CD4-positive, alpha-beta T cell treated with Interleukin-1 beta for 1 hour (primary cell): ENCODE measurements at places on chromosomes 4 and X.
A peak's percentile ranks its signal among the peaks of the same experiment; 100 is the strongest.

- no peak for DNase-seq
Observed at GRCh38 chr4:94400191-94400590, 51.6 kb upstream of the PDLIM5 start.

DNA sequence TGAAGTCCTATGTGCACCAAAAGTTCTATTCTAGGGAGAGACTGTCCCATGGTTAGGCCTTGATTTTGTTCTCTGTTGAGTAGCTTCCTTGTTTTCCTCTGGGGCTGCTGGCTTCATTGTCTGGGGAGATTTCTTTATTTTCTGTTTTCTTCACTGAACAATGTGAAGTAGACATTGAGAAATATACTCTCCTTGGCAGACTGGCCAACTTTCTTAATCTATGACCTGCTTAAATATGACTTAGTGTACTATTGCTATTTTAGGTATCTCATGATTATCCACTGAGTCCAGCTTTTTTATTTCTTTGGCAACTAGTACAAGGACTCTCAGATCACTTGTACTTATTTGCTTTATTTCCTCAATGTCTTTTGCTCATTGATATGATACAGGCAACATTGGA lies 1594.6 kb downstream of the ARAP2 start:
- no peak for DNase-seq

GRCh38 chr4:14095831-14096230 lies 468.3 kb upstream of the BOD1L1 start:
- no peak for DNase-seq

- DNase-seq: no peak
Observed at GRCh38 chr4:165464376-165464775, 85.6 kb downstream of the CPE start.

DNA sequence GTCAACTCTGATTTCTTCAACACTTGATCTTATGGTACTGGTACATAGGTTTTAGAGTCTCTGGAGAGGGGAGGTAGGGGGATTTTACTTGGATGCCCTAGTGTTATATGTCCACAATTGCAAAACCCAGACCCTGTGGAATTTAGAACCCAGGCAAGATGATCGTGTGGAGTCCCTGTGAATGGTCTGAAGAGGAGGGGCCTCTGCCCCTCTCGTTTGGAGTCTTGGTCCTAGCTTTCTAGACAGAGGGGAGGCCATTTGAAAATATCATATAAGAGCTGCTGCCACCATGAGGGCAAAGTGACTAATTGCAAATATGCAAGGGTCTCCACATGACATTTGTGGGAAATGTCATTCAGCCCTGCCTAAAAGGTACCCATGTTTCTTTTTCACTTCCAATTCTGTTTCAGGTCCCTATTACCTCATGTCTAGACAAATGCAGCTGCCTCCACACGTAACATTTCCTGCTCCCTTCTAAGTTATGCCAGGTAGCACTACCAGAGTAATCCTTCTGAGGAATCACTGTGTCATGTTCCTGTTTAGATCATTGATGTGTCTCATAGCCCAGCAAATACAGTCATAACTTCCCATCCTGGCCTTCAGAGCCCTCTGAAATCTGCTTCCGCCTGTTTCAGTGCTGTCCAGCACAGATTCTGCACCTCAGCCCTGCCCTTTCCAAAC lies 126.8 kb downstream of the KLHL8 start:
- peak; percentile 45 for DNase-seq

DNA sequence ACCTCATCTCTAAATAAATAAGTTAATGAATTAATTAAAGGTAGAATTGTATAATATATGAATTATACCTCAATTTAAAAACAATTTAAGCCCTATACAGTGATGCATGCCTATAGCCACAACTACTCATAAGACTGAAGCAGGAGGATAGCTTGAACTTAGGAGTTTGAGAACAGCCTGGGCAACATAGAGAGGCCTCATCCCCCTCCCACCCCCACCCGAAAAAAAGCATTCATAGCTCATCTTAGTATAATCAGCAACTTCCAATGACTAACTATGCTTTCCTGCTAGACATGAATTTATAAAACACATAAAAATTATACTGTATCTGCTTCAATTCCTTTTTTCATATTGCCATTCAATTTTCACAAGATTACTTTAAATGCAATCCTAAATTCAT lies 1.6 kb downstream of the LRBA start:
- DNase-seq: no peak

DNA sequence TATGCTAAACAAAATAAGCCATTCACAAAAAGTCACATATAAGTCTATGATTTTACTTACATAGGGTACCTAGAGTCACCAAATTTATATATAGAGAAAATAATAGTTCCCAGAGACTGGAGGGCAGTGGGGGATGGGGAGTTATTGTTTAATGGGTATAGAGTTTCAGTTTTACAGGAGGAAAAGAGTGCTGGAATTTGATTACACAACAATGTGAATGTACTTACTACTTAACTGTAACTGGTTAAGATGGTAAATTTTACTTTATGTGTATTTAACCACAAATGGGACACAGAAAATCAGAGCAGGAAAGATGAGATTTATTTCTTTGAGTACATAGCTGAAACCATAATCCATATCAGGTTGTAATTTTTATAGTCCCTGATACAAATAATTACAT lies 144.4 kb downstream of the TMA16 start:
- DNase-seq: no peak

DNA sequence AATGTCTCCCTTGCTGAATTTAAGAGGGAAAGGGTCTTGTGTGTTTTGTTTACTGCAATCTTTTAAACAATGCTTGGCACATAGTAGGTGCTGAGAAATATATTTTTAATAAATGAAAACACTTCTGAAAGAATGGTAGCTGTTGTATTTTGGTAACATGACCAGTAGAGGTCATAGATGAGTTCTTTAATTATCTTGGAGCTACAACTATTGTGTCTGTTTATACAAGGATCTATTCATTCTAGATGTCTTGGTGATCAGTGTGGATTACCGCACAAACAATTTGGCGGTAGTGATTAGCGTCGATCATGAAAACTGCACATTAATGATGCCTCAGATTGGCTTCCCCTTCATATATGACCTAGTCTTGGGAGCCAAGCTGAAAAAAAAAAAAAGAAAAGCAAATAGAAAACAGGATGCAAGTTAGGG lies 21.4 kb upstream of the SCRG1 start:
- peak; percentile 23 for DNase-seq

GRCh38 chr4:60463857-60464502 lies 736.1 kb upstream of the ADGRL3 start:
- no peak for DNase-seq

DNA sequence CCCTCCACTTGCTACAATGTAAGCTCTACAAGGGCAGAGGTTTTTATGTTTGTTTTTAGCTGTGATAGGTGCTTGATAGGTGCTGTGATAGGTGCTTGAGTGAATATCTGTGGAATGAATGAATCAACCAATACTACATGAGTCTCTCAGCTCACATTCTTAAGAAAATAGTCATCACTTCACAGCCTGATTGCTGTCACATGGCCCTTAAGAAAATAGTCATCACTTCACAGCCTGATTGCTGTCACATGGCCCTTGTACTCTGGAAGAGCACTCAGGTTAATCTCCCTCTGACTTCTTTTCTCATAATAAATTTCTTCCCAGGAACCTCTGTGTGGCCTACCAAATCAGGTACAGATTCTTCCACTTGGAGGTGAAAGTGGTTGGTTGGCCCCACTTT lies 335.2 kb downstream of the TENM3 start:
- DNase-seq: no peak

DNA sequence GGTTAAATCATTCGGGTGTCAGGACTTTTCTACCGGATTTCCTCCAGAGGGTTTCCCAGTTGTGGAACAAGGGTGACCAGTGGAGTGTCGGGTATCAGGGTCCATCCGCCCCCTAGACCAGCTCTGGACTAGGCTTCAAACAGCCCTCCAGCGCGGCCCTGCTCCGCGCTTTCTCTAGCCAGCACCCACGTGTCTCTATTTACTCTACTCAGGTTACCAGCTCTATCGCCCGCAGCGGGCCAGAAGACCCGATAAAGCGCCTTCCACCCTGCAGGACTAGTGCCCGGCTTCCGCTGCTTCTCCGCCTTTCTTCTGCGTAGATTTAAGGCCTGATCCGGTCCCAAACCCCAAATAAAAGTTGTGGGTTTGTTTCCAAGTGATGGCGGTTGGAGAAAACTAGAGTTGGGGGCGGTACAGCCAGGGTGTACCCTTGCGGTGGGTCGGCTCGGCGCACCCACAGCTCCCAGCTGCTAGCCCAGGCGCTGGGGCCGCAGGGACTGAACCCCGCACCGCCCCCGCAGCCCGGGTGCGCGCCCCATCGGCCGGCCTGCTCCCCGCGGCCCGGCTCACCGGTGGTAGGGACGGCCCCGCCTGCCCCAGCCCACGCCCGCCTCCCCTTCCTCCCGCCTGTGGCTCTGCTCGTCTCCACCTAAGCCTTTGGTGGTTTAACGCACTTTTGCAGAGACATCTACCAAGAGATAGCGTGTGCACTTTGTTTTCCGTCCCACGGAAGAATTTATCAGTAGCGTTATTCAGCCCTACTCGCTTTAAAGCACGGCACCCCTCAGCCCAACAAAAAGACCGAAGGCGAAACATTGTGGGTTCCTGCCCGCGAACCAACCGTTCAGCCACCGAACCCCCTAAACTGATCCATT lies 2.1 kb downstream of the LEF1 start:
- peak; percentile 50 for DNase-seq

- no peak for DNase-seq
Observed at GRCh38 chr4:138945401-138945800, 70.2 kb upstream of the NOCT start.

DNA sequence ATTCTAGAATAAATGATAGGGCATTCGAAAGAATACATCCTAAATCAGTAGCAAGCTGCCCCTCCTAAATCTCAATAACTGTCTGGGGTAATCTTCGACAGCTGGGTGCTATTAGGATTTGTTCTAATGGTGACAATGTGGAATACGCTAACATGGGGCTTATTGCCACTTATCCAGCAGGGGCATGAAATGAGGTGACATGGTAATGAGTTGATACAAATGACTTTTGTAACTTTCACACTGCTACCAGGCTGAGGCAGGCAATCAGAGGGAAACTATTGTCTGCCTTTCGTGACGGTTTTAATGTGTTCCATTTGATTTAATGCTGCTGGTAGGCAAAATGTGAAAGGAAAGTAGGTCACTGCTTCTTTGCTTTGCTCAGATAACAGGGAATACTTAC lies 1047.4 kb upstream of the PABPC4L start:
- no peak for DNase-seq

GRCh38 chr4:183118585-183118984 lies 19.5 kb downstream of the WWC2 start:
- no peak for DNase-seq

DNA sequence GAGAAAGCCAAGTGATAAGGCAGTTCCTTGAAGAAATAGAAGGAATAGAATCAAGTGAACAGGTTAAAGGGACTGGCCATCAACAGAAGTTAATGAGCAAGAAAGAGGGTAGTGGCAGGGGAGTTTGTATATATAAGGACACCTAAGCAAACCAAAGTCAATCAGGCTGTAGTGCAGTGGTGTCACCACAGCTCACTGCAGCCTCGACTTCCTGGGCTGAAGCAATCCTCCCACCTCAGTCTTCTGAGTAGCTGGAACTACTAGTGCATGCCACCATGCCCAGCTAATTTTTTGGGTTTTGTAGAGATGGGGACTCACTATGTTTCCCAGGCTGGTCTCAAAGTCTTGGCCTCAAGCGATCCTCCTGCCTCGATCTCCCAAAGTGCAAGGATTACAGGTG lies 15.9 kb downstream of the ACOT9 start:
- DNase-seq: no peak

DNA sequence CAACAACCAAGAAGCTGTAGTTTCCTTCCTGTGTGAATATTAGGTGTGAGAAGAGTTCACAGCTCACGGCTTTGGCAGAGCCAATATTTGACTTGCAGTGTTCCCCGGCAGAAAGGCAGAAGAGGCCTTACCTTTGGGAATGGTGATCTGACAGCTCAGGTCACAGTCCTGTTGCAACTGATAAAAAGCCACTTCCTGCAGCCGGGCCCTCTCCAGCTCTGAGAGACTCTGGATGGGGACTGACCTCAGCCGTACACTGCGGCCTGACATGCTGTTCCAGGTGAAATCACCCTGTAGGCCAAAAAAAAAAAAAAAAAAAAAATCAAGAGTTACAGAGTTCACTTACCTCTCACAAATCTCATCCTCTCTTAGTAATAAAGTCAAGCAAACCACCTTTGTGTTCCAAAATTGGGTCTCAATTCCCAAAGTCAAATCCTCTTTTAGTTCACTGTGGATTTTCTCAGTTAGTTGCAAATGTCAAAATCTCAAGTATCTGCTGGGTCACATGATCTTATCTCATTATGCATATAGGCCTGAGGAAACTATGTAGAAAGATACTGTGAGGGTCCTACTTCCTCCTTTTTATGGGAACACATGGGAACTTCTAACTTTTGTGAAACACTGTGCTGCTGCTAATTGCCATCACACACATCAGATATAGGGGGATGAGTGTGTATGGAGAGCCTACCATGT lies 38.6 kb upstream of the AMELX start:
- no peak for DNase-seq

- DNase-seq: no peak
Observed at GRCh38 chr4:93870876-93871458, 42.4 kb downstream of the ATOH1 start.

GRCh38 chrX:53265771-53266574 lies 15.4 kb downstream of the IQSEC2 start:
- no peak for DNase-seq

- no peak for DNase-seq
Observed at GRCh38 chr4:189176002-189176401, 764.7 kb upstream of the FRG1 start.

DNA sequence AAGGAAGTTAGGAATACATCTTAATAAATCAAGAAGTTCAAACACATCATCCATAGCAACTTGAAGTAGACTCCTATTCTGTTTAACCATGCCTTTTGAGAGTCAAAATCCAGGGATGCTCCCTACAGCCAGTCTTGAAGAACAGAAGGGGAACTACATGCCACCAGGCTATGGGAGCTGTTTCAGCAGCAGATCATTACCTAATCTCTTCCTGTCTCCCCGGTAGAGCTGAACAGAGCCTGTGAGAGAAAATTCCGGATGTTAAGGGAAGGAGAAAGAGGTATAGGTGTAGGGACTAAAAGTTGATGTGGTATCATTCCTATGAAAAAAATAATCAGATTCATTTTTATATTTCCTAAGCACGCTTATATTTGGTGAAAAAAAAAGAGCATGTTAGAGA lies 352.2 kb downstream of the SPRY1 start:
- no peak for DNase-seq

- DNase-seq: peak; percentile 82
Observed at GRCh38 chr4:6674500-6675149, 19.1 kb upstream of the S100P start.

GRCh38 chr4:6465955-6466354 lies 6.5 kb downstream of the PPP2R2C start:
- DNase-seq: no peak

- DNase-seq: no peak
Observed at GRCh38 chr4:145583191-145584055, 35.8 kb upstream of the MMAA start.

- no peak for DNase-seq
Observed at GRCh38 chr4:114108869-114109268, 129.4 kb upstream of the ARSJ start.

- DNase-seq: no peak
Observed at GRCh38 chr4:8086783-8087445, 71.7 kb downstream of the ABLIM2 start.
